Fibroblast of gingiva (primary cell): ENCODE measurements at places on chromosomes 11 and 22.
A peak's percentile ranks its signal among the peaks of the same experiment; 100 is the strongest.

GRCh38 chr11:27616711-27617110, 83.5 kb downstream of the BDNF start:
- no peak for DNase-seq

DNA sequence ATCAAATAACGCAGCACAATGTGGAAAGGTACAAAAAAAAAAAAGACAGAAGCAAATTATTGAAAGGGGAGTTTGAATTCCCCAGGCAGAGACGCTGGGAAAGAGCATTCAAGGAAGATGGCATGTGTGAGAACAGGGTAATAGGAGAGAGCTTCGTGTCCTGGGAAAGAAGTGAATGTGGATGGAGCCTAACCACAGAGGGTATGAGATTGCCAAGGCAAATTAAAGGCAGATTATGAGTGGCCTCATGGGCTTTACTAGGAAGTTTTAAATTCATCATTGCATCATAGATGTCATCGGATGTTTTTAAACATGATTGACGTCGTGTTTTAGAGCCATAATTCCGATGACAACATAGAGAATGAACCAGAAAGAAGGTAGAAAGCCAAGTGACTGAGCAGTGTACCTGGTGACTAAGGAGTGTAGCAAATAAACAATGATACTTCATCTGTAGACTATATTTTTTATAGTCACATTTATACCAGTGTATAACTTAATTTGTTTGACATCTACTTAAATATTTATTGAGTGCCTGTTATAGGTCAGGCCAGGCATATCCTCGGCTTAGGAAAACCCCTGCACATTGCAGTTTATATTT, 151.4 kb downstream of the MSANTD4 start:
- DNase-seq, result peak; percentile 9

GRCh38 chr11:130151196-130151595, 8.4 kb upstream of the ST14 start:
- DNase-seq, result no peak

GRCh38 chr22:49196046-49196511, 631.6 kb downstream of the BRD1 start:
- DNase-seq, result no peak

GRCh38 chr22:25782831-25783230, 40.8 kb downstream of the MYO18B start:
- DNase-seq, result no peak

DNA sequence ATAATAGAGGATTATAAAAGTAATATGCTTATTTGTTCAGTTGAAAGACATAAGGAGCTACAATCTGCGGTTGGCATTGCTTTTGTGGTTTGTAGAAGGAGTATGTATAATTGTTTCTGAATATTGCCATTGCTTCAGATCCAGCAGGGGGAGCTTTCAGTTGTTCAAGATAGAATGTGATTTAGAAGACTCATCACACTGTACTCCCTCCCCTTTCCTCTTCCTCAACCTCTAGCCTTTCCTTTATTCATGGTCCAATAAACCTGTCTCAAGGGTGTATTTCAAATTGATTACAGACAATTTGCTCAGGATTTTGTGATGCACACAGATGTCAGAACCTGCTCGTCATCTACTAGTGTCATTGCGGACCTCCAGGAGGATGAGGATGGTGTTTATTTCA, 9.8 kb downstream of the PRMT3 start:
- peak; percentile 55 for DNase-seq

- peak; percentile 89 for DNase-seq
Measured at GRCh38 chr22:36149441-36149840, 11.1 kb downstream of the APOL3 start.
